Foreskin keratinocyte (primary cell): ENCODE measurements at places on chromosomes 5 and 9.

- no peak for DNase-seq
Measured at GRCh38 chr9:7298123-7298522, 501.5 kb downstream of the DMAC1 start.

- DNase-seq: no peak
Measured at GRCh38 chr5:172200476-172200875, 6.5 kb downstream of the EFCAB9 start.

GRCh38 chr9:92295827-92296258, 2.3 kb upstream of the IARS1 start:
- DNase-seq: peak; percentile 58

DNA sequence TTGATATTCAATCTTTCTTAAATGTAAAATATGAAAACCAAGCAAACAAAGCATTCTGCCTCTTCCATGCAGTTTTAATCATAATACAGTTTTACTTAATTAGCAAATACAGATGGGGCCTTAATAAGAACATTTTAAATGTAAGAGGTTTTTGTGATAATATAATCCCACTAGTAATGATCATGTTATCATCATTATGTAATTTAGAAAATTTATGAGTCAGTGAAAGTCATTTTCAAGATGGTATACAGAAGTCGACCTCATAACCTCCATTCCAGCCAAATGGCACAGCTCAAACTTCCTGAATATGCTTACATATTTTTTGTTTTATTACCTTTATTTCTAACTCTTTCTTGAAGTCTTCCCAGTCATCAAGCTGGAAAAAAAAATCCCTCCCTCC, 102.2 kb upstream of the GNA14 start:
- no peak for DNase-seq

GRCh38 chr9:104740621-104741020, 6.9 kb upstream of the NIPSNAP3A start:
- peak; percentile 49 for DNase-seq

- DNase-seq: no peak
Measured at GRCh38 chr9:89881431-89881830, 276.6 kb downstream of the GADD45G start.

- DNase-seq: no peak
Measured at GRCh38 chr9:133120501-133121197, 391 bp downstream of the RALGDS start.
